H9 (cell line): ENCODE measurements at places on chromosomes 6 and 20. TPM values are rescaled to one million over a fixed set of nuclear protein-coding genes. Genes with fewer than 3 reads are reported as not detected.

Gene CLPSL1
- not detected in 2 replicates for total RNA-seq

Gene DAAM2
- total RNA-seq: 1.0 and 1.1 TPM in 2 replicates

Gene TMEM244
- total RNA-seq: not detected in 2 replicates

Gene ZSCAN23
- 2.9 and 4.1 TPM in 2 replicates for total RNA-seq

Gene DACT2
- total RNA-seq: 1.6 and 1.8 TPM in 2 replicates

Gene RFX6
- not detected in 2 replicates for total RNA-seq

Gene EBF4
- 3.9 and 4.3 TPM in 2 replicates for total RNA-seq

Gene MEP1A
- not detected in 2 replicates for total RNA-seq

Gene PREP
- 52.4 and 54.0 TPM in 2 replicates for total RNA-seq

Gene C6orf132
- 45.1 and 48.4 TPM in 2 replicates for total RNA-seq

Gene PAK5
- total RNA-seq: 0.20 and 0.37 TPM in 2 replicates

Gene ADGRB3
- 0.22 and 0.37 TPM in 2 replicates for total RNA-seq

Gene PGBD1
- total RNA-seq: 8.1 and 10.1 TPM in 2 replicates

DNA sequence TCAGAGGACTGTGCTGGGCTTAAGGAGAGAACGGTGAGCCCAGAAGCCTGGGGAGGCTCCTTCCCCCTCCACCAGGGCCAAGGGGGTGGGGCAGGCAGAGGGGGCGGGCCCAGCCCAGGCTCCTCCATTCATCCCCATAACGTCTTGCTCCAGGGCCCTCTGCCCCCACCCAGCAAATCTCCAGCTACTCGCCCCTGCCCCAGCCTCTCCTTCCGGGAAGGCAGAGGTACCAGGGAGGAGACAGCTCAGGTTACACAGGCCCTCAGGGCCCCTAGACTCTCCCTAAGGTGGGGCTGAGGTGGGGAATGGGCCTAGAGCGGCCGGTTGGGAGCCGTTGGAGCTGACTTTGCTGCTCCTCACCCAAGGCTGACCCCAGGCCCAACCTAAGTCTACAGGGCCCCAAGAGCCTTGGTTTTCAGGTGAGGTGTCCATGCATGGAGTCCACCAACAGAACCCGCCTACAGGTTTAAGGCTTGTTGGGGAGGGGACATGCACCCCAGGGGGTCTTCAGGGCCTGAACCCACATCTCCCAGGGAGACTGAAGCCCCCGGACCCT is 1.2 kb downstream of the LAMA5 start:
- peak overlapping the region; percentile 63 for H3K4me3 ChIP-seq
- peak; percentile 84 for DNase-seq
- no peaks in the 10 kb centered on the region for H3K36me3 ChIP-seq

GRCh38 chr6:13427801-13428582 is 59.4 kb downstream of the GFOD1 start:
- no peak overlapping the region for H3K27ac ChIP-seq
- H3K4me1 ChIP-seq: peaks cover 26% of the 10 kb centered on the region; the same call in 1 of the 2 replicates
- no peaks in the 10 kb centered on the region for H3K36me3 ChIP-seq
- no peak overlapping the region; the same call in 2 of the 3 replicates for H3K4me3 ChIP-seq
- peak; percentile 48 for DNase-seq
- H3K27me3 ChIP-seq: no peaks in the 10 kb centered on the region

DNA sequence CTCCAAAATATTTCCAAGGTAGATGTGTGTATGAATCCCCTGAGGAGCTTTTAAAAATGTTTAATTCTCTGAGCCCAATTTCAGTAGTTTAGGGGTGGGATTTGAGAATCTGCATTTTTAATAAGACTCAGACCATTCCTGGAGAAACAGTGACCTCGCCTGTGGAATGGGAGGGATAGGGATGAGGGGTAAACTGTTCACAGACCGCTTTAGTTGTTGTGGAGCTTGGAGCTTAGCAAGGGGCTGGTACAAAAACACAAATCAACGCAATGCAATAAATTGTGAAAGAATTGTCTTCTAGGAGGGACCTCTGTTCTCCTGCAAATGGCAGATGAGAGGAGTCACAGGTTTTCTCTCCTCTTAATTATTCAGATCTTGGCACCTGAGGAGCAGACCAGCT is 239.3 kb upstream of the SULF2 start:
- DNase-seq: no peak
- no peak overlapping the region for H3K27ac ChIP-seq
- H3K4me1 ChIP-seq: no peaks in the 10 kb centered on the region; the same call in 1 of the 2 replicates
- H3K27me3 ChIP-seq: no peaks in the 10 kb centered on the region
- no peaks in the 10 kb centered on the region for H3K36me3 ChIP-seq
- H3K4me3 ChIP-seq: no peak overlapping the region

- H3K4me1 ChIP-seq: no peaks in the 10 kb centered on the region
- no peak overlapping the region for H3K27ac ChIP-seq
- no peaks in the 10 kb centered on the region for H3K27me3 ChIP-seq
- no peak for DNase-seq
Observed at GRCh38 chr20:48626938-48627736, 200.7 kb downstream of the PREX1 start.

GRCh38 chr6:157849288-157850017 is 26.4 kb downstream of the SNX9 start:
- peaks cover 17% of the 10 kb centered on the region for H3K4me1 ChIP-seq
- H3K4me3 ChIP-seq: no peak overlapping the region
- DNase-seq: no peak
- H3K27ac ChIP-seq: no peak overlapping the region

- H3K27ac ChIP-seq: peak overlapping the region; percentile 52
- H3K27me3 ChIP-seq: no peaks in the 10 kb centered on the region
- DNase-seq: no peak
- peak overlapping the region; percentile 57 for H3K4me3 ChIP-seq
Observed at GRCh38 chr20:31572042-31572700, 32.9 kb upstream of the ID1 start.

- DNase-seq: no peak
- no peaks in the 10 kb centered on the region for H3K27me3 ChIP-seq
- peaks cover 2% of the 10 kb centered on the region; the same call in 1 of the 3 replicates for H3K36me3 ChIP-seq
- H3K27ac ChIP-seq: no peak overlapping the region
Observed at GRCh38 chr6:43250992-43251373, 7.7 kb downstream of the TTBK1 start.

DNA sequence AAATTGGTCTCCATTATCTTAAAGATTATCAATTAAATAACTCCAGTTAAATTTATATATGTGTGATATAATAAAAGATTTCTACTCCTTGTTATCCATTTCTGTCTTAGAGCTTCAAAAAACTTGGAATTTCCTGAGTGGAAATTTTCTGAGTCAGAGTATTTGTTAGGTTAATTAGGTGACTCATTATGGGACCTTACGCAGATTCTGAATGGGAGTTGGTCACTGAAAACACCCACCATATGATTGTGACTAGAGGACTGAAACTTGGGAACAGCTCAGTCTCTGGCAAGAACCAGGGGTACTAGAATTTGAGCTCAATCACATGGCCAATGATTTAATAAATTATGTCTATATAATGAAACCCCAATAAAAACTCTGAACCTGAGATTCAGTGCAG is 125.4 kb upstream of the HMGCLL1 start:
- peaks cover 11% of the 10 kb centered on the region for H3K36me3 ChIP-seq
- no peaks in the 10 kb centered on the region for H3K4me1 ChIP-seq
- no peak for DNase-seq
- no peak overlapping the region for H3K4me3 ChIP-seq

DNA sequence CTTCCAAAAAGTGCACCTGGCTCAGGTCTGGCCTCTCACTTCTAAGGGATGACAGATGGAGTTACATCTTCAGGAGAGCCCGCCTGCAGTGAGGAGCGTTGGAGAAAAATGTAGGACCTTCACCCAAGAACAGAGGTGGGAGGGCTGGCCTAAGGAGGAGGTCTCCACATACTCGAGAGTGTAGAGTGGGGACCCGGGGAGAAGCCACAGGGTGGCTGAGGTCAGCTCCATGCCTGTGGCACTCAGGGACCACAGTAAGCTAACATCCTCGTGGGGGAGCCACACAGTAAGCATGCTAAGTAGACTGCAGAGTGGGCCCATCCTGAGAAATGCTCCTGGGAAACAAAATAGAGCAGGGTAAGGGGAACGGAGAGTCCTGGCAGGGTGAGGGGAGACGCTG is 24.0 kb downstream of the AAR2 start:
- H3K4me1 ChIP-seq: peaks cover 5% of the 10 kb centered on the region; the same call in 1 of the 2 replicates
- DNase-seq: no peak
- H3K4me3 ChIP-seq: no peak overlapping the region
- H3K27me3 ChIP-seq: no peaks in the 10 kb centered on the region
- H3K36me3 ChIP-seq: peaks cover 4% of the 10 kb centered on the region; the same call in 1 of the 3 replicates

- peak; percentile 58 for DNase-seq
- no peak overlapping the region for H3K27ac ChIP-seq
- no peaks in the 10 kb centered on the region for H3K36me3 ChIP-seq
- peak overlapping the region; percentile 94 for H3K4me3 ChIP-seq
- H3K4me1 ChIP-seq: peaks cover 6% of the 10 kb centered on the region; the same call in 1 of the 2 replicates
Observed at GRCh38 chr6:111087871-111088667, 766 bp downstream of the SLC16A10 start.

DNA sequence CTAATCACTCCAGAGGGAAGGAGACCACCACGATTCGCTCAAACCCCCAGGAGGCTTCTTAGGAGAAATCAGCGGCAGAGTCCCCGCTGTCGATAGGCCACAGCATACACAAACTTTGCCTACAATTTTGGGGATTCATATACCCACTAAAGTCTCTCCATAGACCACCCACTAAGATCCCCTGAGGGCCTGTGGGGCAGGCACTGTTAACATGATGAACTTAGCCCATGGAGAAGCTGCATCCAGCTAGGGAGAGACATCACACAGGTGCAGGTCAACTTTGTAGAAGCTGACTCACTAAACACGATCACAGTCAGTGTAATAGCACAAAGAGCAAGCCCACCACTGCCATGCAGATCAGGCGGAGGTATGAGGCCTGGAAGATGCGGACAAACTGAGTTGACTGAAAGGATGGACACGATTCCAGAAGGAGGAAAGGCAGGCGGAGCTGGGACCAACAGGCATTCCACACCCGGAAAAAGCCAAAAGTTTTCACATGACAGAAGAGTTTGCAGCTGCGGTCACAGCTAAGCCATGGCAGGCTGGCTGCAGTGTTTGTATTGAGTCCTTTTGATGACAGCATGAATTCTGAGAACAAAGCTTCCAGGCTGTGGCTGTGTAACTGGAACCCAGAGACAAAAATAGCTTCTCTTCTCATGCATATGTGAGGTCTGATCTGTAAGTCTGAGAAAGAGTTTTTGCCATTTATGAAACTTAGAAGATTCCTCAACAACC is 75.7 kb upstream of the QKI start:
- no peaks in the 10 kb centered on the region; the same call in 1 of the 2 replicates for H3K4me1 ChIP-seq
- no peak overlapping the region for H3K4me3 ChIP-seq
- no peaks in the 10 kb centered on the region; the same call in 1 of the 2 replicates for H3K27me3 ChIP-seq
- H3K36me3 ChIP-seq: no peaks in the 10 kb centered on the region
- DNase-seq: no peak

DNA sequence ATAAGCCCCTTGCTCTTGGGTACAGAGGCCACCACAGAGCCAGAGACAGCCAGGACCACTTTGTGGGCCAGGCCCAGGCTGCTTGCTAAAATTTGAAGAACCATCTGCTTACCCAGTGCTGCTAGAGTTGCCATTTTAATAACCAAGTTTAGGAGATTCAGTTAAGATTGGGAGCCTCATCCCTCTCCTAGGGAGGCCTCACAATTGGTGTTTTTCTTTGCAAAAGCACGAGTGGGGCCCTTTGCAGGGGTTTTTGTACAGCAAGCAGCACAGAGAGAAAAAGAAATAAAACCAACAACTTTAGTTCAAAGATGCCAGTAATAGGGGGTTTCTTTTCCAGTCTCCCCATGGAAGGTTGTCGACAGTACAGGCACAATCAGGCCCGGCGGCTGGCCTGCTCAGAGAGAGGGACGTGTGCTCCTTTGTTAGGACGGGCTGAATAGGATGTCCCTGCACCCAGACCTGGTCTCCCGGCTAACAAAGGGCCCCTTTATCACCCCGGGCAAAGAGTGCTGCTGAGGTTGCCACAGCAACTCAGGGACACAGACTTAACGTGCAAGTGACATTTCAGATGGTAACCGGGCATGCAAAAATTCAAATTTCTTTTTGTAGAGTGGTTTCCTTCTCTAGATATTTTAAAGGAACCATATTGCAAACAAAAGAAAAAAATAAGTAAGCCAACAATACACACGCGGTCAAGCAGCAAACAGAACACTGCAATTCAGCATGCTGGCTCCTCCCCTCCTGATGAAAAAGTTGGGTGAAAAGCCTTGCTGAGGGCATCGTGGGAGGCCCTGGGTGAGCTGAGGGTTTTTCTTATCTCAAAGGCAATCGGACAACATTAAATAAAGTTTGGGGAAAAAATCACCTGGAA is 10.5 kb upstream of the TOX2 start:
- no peak overlapping the region for H3K27ac ChIP-seq
- DNase-seq: no peak
- H3K36me3 ChIP-seq: peaks cover 2% of the 10 kb centered on the region; the same call in 1 of the 3 replicates
- H3K27me3 ChIP-seq: no peaks in the 10 kb centered on the region
- peaks cover 3% of the 10 kb centered on the region; the same call in 1 of the 2 replicates for H3K4me1 ChIP-seq

GRCh38 chr20:53298911-53299310 is 294.7 kb downstream of the ZNF217 start:
- H3K36me3 ChIP-seq: no peaks in the 10 kb centered on the region
- no peaks in the 10 kb centered on the region for H3K4me1 ChIP-seq
- H3K27ac ChIP-seq: no peak overlapping the region

- no peak for DNase-seq
- H3K36me3 ChIP-seq: no peaks in the 10 kb centered on the region
- no peaks in the 10 kb centered on the region for H3K4me1 ChIP-seq
- H3K4me3 ChIP-seq: no peak overlapping the region
- H3K27ac ChIP-seq: no peak overlapping the region
Observed at GRCh38 chr6:14520029-14520428, 402.5 kb downstream of the CD83 start.

- H3K4me1 ChIP-seq: no peaks in the 10 kb centered on the region
- H3K27me3 ChIP-seq: no peaks in the 10 kb centered on the region
- DNase-seq: peak; percentile 36
Observed at GRCh38 chr6:70375882-70376281, 37.4 kb upstream of the FAM135A start.

- H3K4me1 ChIP-seq: no peaks in the 10 kb centered on the region
- no peak overlapping the region for H3K27ac ChIP-seq
- H3K27me3 ChIP-seq: peaks cover 8% of the 10 kb centered on the region; the same call in 1 of the 2 replicates
- H3K36me3 ChIP-seq: no peaks in the 10 kb centered on the region
- DNase-seq: peak; percentile 47
- H3K4me3 ChIP-seq: peak overlapping the region; percentile 66
Observed at GRCh38 chr6:151494235-151494935, 568 bp downstream of the CCDC170 start.

- no peak overlapping the region for H3K4me3 ChIP-seq
- no peaks in the 10 kb centered on the region for H3K36me3 ChIP-seq
- no peaks in the 10 kb centered on the region for H3K27me3 ChIP-seq
- peak; percentile 47 for DNase-seq
Observed at GRCh38 chr6:38901802-38902522, 146.6 kb upstream of the GLP1R start.

DNA sequence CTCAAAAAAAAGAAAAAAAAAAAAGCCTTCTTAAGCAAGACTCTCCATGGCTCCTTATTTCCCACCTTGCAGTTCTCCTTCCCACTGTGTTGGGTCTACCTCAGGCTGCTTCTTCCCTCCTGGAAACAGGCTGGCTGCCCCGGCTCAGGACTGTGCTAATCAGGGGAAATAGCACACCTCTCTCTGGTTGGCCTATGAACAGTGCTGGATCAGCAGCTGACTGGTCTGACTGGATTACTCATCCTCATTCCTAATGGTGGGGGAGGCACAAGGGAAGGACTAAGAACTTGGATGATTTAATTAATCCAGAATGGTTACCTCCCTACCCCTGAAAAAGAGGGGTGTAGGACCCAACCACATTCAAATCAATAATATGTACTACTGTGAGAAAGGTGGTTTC is 3.9 kb upstream of the SRSF3 start:
- peaks cover 10% of the 10 kb centered on the region for H3K36me3 ChIP-seq
- H3K4me3 ChIP-seq: no peak overlapping the region
- H3K4me1 ChIP-seq: no peaks in the 10 kb centered on the region
- no peak overlapping the region for H3K27ac ChIP-seq
- no peaks in the 10 kb centered on the region for H3K27me3 ChIP-seq
